Left ventricle myocardium inferior (tissue), 1 donor: ENCODE measurements at places on chromosomes 4 and X. TPM values are rescaled to one million over a fixed set of nuclear protein-coding genes. Genes with fewer than 3 reads are reported as not detected.

AADAT gene
- 2.2 TPM for total RNA-seq

HTRA3 gene
- 119 TPM for total RNA-seq

DCAF12L2 gene
- 0.11 TPM for total RNA-seq

GRCh38 chrX:115364670-115365069 lies 75.2 kb downstream of the LUZP4 start:
- DNase-seq: no peak

DNA sequence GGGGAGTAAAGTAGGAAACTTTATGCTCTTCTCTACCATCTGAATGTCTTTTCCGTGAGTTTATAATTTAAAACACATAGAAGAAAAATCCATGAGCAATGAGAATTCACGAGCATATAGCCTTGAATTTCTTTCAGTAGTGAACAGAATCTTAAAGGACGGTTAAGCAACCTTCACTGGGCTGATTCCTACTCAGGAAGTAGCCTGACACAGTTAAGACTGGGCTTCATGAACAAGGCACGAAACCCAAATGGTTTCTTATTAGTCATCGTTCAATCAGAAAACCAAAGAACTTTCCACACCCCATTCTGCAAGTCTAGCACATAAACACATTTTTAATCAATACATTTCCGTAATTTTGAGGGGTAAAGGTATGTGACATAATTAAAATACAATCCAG lies 95.8 kb downstream of the SH3KBP1 start:
- DNase-seq: no peak

DNA sequence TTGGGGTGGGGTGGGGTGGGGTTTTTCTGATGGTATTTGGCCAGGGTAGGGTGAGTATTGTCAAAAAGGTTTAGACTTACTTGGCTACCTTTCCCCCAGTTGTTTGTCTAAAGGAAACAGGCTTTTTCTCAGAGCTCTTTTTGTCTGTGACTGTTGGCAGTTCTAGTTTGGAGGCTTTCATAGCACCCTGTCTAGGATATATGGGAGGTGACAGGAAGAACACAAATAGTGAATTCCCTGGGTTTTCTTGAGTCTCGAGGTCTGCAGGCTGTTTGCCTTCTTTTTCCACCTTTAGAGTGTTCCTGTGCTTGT lies 13.5 kb downstream of the RPS6KA3 start:
- no peak for DNase-seq

DNA sequence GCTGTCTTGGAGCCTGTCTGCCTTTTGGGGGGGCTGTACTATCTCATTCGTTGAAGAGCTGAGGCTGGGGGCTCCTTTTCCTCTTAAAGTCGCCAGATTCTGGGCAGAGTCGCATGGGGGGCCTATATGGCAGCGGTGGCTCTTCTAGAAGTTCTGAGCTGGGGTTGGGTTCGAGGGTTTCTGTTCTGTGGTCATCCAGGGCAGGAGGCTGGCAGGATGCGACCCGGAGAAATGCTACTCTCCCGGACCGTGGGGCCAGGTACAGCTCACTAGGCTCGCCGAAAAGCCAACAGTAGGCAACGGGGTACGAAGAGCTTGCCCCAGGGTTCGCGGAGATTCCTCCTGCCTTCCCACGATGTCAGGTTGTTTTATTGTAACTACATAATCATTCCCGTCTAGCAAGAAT lies 1.9 kb upstream of the CITED1 start:
- DNase-seq: no peak

DNA sequence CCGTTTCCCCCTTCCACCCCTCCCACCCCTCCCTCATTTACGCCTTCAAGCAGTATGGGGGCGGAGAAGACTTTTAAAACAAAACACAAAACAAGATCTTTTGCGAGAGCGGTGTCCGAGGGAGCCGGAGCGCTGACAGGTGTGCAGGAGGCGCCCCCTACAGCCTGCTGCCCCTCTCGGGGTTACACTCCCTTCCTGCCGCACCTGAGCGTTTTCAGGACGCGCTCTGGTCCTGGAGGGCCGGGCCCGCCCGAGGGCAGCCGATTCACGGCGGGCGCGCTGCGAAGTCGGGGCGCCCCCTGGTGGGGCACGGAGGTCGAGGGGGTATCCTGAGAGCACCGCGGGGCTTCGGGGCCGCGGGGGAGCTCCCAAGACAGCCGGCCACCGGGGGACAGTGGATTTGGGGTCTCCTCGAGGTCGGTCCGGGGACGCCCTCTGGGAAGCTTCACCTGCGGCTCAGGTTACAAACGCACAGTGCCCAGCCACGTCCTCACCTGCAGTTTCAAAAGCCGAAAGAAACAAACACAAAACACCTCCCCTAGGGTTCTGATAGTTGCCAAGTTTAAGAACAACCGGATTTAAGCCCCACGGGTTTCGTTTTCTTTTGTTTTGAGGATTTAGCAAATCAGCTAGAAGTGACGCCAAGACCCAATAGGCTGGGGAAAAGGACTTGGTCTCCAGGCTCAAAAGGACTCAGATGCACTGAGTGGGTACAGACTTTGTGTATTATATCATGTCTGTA lies 8.0 kb upstream of the NEUROG2 start:
- DNase-seq: peak; percentile 36

GRCh38 chr4:155544547-155544946 lies 122.1 kb upstream of the GUCY1A1 start:
- peak; percentile 50 for DNase-seq

- no peak for DNase-seq
These were observed 48.3 kb upstream of the WDR1 start for GRCh38 chr4:10164877-10165283.

DNA sequence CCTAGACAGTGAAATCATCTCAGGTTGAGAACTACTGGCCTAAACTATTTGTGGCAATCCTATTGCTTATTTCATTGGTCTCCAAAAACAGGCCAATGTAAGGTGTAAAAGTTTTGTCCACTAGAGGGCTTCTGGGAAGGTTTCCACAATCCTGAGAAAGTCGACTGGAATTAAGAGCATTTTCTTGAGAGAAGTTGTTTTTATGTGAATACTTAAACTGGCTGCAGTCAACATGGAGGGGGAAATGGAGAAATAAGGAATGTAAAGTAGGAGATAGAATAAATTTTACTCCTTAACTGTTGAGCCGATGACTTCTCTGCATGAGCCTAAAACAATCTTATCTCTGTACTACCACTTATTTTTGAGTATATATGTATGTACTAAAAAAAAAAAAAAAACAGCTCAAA lies 11.0 kb upstream of the EIF4E start:
- no peak for DNase-seq

GRCh38 chr4:167826281-167826680 lies 266.1 kb upstream of the ANXA10 start:
- no peak for DNase-seq

GRCh38 chr4:61716426-61716825 lies 516.3 kb downstream of the ADGRL3 start:
- DNase-seq: no peak

DNA sequence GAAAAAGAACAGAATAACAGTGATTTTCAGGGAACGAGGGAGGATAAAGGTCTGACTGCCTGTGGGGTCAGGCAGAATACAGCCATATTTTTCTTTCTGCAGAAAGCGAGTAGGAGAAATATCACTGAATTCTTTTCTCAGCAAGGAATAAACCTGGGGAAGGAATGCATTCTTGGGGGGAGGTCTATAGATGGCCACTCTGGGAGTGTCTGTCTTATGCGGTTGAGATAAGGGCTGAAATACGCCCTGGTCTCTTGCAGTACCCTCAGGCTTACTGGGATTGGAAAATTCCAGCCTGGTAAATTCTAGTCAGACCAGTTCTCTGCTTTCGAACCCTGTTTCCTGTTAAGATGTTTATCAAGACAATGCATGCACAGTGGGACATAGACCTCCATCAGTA lies 26.3 kb downstream of the CNGA1 start:
- no peak for DNase-seq

DNA sequence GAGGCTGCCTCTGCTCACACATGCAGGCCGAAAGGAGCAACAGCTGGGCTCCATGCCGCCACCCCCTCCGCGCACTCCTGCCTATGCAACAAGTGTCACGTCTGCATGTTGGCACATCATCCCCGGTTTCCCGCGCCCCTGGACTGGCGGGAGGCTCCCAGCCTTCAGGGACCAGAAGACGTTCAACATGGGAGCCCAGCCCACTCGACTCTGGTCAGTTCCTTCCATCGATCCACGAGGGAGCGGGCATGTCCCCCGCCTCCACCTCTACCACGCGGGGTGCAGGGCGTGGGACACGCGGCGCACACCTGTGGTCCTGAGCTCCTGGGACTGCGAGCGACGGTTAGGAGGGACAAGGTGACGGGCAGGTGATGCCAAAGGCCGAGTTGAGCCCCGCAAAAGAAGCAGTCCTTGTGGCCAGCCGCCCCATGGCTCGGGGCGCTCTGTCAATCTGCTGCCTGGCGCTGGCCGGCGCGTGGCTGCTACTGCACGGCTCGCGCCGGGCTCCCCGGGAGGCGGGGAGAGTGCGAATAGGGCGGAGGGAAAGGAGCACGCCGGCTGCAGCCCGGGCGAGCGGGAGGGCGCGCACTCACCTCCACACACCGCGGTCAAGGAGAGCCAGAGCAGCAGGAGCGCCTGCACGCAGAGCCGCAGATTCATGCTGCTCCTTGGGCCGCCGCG lies 645 bp downstream of the APLN start:
- peak; percentile 41 for DNase-seq

- no peak for DNase-seq
These were observed 55.1 kb upstream of the NXF3 start for GRCh38 chrX:103148075-103148474.

GRCh38 chrX:133359466-133359865 lies 55.8 kb downstream of the GPC4 start:
- DNase-seq: no peak

DNA sequence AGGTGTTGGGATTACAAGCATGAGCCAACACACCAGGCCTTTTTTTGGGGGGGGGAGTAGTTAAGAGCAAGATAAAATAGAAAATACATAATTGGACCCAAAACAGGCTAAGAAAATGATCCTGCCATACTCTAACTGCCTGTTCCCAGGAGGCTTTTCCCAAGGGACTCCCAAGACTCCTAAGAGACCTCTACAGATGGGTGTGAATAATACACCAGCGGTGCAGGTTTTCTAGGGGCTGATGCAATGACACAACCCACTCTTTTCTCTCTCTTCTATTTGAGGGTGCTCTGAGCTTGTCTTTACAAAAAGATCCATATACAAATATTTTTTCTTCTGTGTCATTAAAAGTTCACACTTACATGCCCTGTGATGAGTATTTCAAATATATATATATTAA lies 116.9 kb downstream of the RASL11B start:
- DNase-seq: no peak

DNA sequence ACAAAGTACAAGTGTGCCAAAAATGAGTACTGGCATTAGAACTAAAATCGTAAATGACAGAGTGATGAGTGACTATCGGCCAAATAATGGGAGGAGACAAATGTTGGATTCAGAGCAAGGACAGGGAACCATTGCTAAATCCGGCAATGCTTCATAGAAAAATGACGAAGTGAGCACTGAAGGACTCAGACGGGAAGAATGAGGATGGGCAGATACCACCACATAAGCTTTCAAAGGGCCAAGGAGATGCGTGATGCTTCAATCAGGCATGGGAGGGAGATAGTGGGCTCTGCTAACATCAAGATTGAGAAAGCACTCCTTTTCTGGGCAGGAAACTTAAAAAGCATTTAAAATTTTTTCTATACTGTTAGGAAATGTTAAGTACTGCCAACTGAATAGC lies 21.6 kb downstream of the RBBP7 start:
- DNase-seq: no peak

GRCh38 chr4:125765941-125766340 lies 451.2 kb downstream of the FAT4 start:
- no peak for DNase-seq

DNA sequence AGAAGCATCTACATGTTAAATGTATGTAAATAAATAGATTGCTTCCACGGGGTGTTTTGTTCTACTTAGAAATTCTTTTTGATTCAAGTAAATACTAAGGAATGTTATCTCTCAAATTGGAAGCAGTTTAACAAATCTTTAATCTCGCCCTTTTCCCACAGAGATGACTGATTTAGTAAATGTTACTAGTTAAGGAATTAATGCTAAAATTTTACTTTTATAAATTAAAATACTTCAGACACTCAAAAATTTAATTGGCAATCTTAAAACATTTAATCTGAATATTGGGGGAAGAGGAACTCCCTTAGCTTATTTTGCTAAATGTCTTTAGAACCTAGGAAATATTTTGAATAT lies 12.1 kb downstream of the LARP7 start:
- DNase-seq: no peak

DNA sequence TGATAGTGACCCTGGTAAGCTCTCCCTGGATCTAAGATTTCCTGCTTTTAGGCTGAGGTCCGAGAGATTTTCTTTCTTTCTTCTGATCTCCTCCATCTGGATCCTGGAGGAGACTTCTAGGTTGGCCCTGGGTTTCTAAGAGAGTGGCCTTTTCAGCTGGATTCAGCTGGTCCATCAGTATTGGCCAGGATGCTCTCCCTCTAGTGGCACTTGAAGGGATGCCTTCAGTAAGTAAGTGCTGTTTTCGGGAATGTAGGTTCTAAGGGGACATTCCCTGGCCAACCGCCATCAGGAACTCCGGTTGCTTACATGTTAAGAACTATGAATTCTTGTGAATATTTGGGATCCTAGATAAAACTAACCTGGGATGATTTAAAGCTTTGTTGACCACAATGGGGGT lies 56.9 kb downstream of the SERTM2 start:
- no peak for DNase-seq

DNA sequence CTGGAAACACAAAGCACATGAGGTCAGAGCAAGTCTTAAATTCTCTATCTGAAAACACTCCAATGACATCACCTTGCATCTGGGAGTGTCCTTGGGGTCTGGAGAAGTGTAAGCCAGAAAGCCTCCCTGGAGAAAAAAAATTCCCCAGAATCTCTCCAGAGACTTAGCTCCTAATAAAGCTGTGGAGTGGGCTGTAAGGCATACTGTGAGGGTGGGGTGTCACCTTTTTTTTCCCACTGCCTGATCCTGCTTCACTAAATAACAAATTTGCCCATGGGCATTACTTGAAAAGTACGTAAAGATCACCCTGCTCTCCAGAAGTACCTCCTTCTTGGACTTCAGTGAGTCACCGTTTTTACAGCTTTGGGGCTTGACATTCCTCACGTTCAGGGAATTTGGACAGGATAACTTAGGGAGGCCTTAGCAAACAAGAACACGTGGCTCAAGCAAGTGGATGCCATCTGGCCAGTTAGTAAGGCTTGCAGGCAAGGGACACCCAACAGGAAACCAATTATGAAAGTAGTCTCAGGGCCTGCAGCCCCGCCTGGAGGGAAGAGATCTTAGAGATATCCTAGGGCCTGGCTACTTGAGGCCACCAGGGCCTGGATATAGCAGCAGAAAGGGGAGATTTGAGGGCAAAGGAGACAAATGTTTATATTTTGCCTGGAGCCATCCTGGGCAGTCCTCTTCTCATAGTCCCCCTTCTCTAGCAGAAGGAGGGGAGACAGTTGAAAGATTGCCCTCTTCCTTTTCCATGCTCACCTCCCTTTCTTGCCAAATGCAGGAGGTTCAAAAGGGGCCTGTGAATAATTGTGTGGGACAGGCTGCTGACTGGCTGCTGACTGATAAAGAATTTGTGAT lies 60.1 kb upstream of the PLAC1 start:
- no peak for DNase-seq

- no peak for DNase-seq
These were observed 131.4 kb downstream of the CBR4 start for GRCh38 chr4:168878623-168879022.

GRCh38 chrX:142711796-142712290 lies 313.9 kb upstream of the SPANXN4 start:
- DNase-seq: no peak
